Amniotic stem cell (primary cell): ENCODE measurements at places on chromosomes 13 and 19.

DNA sequence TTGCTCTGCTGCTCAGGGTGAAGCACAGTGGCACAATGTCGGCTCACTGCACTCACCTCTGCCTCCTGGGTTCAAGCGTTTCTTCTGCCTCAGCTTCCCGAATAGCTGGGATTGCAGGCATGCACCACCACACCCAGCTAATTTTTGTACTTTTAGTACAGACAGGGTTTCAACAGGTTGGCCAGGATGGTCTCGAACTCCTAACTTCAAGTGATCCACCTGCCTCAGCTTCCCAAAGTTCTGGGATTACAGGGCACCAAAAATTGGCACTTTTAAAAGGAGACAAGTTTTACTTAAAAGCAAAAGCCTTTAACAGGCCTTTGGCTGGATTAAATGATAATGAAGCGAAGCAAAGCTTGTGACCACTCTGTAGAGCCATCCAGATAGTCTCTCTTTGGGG is 12.5 kb upstream of the TSHZ3 start:
- no peak for DNase-seq

- no peak for DNase-seq
Observed at GRCh38 chr19:38722947-38723605, 21.2 kb downstream of the CAPN12 start.

DNA sequence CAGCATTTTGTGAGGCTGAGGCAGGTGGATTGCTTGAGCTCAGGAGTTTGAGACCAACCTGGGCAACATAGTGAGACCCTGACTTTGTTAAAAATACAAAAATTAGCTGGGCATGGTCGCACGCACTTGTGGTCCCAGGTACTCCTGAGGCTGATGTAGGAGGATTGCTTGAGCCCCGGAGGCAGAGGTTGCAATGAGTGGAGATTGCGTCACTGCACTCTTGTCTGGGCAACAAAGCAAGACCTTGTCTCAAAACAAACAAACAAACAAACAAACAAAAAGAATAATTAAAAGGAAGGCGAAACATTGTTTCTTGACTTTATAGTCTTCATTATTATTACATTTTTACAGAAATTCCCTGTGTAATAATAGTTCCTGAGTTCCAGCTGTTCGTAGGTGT is 15.9 kb downstream of the BIVM start:
- DNase-seq, result no peak

DNA sequence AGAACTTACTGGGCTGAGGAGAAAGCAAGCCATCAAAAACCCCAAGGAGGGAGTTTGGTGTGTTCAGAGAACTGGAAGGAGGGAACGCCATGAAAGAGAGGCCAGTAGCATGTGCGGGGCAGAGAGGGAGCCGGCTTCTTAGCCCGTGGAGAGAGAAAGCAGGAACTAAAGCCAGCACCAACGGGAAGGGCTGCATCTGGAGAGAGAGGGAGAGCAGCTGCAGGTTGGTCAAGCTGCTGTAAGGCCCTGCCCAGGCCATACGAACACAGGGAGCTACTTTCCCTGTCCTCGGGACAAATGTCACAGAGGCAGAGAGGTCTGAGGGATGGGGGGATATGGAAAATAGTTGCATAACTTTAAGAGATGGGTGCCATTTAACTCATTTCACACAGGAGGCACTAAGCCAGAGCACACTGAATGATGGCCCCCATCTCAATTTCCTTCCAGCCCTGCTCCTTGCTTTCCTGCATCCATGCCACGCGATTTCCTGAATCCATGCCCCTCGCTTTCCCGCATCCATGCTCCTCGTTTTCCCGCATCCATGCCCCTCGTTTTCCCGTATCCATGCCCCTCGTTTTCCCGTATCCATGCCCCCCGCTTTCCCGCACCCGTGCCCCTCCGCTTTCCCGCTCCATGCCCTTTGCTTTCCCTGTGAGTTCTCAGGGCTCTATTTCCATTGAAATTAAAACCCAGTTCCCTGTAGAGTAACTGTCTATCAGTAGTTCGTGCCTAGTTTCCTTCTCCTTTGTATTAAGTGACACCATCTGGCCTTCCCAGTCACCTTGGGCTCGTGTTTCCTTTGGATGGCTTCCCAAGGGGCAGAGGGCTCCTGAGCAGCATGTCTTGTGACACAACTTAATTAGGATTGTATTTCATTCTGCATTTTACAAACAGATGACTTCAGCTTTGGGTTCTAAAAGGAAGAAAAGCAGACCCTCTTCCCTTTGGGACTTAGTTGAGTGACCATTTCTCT is 31.5 kb upstream of the TPT1 start:
- no peak for DNase-seq

DNA sequence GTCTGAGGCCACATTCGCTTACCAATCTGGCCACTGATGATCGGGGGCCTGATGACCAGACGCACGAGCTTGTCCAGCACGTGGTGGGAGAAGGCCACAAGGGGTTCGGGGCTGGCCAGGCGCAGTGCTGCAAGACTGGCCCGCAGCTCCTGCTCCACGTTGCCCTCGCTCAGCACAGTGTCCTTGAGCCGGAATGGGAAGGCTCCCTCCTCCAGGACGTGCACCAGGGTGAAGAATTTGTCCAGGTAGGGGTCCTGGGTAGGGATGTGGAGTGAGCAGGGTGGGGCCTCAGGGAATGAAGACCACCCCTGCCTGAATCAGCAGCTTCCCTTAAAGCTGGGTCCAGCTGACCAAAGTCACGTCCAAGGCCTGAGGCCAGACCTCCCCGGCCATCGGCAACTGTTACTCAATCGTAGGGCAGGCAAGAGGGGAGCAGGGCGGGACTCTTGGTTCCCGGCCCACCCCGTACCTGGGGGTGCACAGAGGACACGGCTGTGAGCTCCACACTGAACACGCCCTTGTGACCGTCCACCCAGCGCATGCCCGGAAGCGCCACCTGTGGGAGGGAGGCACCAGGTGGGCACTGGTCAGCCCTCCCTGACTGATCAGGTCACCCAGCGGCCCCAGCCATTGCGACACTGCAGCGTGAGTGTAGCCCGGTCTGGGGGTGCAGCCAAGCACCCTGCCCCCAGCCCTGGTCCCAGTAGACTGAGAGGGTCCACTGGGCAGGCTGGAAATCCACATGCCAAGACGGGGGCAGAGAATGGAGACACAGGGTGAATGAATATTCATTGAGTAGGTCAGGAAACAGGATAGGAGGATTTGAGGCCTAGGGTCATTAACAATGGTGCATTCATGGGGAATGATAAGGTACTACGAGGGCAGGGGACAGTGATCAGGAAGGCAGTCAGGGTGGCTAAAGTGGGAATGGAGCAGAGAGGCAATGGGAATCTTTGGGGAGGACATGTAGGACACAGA is 2.8 kb upstream of the ANGPTL8 start:
- DNase-seq, result no peak

DNA sequence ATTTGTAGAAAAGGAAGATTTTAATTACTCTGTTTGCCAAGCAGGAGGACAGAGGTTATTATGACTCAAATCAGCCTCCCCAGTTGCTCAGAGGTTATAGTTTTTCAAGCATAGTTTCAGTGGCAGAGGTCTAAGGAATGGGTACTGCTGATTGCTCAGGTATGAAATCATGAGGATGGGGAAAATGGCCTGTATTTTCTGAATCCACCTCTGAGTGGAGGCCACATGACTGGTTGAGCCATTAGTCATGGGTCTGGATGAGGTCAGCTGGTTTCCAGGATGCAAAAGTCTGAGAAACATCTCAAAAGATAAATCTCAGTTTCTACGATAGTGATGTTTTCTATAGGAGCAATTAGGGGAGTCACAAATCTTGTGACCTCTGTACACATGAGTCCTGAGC is 62.8 kb upstream of the CEACAM8 start:
- DNase-seq, result no peak

- DNase-seq, result peak; percentile 28
Observed at GRCh38 chr13:114339857-114340534, 25.7 kb downstream of the CHAMP1 start.

DNA sequence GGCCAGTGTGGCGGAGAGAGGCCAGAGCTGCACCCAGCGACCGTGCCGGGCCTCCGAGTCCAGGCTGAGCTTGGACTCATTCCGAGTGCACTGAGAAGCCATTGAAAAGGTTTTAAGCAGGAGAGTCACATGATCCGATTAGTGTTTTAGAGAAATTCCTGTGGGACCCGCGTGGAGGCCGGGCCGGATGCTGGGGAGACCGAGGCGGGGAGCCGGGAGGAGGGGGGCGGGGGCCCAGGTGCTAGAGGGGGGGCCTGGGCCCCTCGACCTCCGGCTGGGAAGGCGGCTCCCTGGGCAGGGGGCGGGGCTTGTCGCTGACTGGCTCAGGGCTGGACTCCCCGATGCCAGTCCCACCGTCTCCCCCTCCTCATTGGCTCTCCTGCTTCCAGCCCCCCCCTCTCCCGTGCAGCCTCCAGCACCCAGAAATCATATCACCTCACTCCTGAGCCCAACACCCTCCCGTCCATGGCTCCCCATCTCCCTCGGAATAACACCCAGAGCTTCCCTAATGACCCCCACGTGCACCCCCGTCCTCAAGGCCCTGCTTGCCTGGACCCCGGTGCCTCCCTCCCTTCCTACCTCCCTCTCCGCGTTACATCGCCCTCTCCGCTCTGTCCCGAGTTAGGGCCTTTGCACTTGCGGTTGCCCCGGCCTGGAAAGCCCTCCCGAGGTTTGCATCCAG is 5.2 kb upstream of the ZNF579 start:
- no peak for DNase-seq

- DNase-seq, result no peak
Observed at GRCh38 chr19:22608441-22608840, 25.7 kb upstream of the ZNF492 start.

- DNase-seq, result no peak
Observed at GRCh38 chr19:996051-996838, 4.0 kb upstream of the GRIN3B start.

GRCh38 chr13:43537124-43537523 is 249.6 kb downstream of the ENOX1 start:
- DNase-seq, result no peak

GRCh38 chr19:54791476-54791875 is 11.9 kb upstream of the KIR2DL4 start:
- no peak for DNase-seq

DNA sequence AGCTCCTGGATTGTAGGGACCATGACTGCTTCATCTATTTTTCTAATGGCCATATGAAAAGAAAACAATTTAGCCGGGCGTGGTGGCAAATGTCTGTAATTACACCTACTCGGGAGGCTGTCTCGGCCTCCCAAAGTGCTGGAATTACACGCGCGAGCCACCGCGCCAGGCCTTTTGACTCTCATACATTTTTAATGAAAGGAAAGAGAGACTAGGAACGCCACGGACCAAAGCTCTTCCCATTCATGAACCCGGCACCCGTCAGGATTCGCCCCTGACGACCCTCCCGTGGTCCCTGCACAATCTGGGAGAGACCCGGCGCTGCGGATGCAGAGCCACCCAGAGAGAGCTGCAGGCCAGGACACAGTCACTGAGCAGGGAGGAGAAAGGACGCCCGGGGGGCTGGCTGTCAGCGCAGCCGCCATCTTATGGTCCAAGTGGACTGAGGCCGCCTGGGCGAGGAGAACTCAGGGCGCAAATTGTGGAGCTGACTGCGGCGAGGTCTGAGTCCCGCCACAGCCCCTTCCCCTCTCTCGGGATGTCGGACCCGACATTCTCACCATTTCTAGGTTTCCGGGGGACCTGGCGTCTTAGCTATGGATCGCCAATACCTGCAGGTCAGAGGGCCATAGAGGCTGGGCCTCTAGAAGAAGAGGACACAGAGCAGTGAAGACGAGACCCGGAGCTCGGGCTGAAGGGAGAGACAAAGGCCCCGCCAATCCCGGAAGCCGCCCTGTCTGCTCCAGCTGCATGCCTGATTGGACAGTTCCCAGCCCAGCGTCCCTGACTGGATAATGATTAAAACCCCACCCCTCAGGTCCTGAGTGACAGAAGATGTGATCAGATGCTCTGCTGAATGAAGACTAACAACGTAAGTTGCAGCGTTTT is at the start of gene ZNF681:
Gene ZNF681 (minus strand): TSS at position 705 of the 888 bp plus-strand sequence. CDS start 142 bp downstream, at position 563.
- DNase-seq, result no peak

DNA sequence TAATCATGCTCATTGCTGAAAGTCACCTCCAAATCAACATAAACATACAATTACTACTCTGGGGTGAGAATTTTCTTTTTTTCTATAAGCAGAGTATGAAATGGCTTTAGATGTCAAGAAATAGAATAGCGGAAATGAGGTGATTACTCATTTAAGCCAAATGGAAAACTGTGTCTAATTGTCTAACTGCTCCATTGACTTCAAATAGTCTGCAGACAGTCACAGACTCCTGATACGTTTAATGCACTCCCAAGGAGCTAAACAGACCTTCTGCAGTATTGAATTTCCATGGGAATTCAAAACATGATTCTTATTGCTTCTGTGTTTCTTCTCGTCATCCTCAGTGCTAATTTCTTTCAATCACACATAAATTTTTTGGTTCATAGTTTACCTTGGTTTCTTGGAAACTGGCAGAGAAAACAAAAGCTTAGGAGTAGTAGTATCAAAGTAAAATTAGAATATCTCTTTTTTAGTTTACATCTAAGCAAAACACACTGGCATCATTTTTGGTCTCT is 865.2 kb upstream of the SLC10A2 start:
- DNase-seq, result no peak

DNA sequence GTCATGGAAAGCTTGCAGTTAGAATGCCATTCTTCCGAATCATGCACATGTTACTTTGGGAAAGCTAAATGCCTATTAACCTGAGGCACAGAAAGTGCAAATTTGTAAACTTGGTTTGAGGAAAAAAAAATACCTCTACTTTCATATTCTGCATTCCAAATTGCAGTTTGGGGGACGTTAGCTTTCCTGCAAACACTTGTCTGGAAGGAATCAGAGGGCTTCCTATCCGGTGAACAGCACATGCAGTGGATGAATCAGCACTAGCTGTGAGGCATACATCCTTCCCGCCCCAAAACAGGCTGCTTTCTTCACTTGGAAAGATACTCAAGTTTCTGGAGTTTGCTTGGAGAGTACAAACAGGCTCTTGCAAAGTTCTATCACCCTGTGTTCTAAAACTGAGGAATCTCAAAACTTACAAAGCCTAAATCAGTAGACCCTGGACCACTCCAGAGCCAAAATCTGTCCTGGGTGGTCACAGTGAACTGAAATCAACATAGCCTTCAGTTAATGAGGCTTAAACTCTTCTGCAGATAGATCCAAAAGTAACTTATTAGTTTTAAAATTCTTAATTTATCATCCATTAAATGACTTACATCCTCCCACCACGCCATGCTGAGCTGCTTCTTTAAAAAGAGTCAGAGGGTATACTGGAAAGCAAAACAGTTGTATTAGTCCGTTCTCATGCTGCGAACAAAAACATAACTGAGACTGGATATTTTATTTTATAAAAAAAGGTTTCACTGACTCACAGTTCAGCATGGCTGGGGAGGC is 802.3 kb upstream of the ARGLU1 start:
- peak; percentile 48 for DNase-seq

- DNase-seq, result no peak
Observed at GRCh38 chr13:75250526-75251178, 231.3 kb downstream of the TBC1D4 start.
